ENCODE measurements at places on chromosomes 11 and 22.

DNA sequence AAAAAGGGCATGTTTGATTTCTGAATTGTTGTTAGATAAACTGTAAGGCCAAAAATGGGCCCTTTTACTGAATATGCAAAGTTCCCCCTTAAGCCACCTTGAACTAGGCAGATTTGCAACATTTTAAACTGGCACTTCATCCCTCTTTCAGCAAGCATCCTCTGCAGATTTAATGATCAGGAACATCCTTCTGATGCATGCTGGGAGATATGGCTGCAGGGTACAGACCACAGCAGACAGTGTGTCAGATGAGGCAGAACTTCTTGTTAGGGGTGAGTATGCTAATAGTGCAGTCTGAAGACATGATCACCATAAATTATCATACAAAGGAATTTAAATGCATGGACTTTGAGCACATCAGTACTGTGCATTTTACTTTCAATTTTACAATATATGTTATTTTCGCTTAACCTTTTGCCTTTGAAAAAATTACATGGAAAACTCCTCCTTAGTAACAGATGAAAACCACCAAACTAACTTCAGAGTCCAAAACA, 462.5 kb upstream of the ARHGAP42 start:
- no peak for DNase-seq

DNA sequence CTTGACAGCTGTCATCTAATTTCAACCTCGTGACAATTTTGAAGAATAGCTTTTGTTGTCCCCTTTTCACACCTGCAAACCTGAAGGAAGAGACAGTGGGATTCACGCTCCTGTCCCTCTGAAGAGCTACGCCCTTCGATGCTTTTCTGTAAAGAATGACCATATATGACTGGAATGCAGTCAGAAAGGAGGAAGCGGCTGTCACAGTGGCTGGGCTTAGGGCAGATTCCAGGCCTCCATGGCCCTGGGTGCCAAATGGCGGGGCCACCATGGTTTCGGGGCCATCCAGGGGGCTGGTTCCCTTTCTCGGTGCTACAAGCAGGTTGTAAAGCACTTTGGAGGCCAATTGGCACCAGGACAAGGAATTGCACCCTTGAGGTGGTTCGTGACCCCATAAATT, 22.2 kb upstream of the FGF19 start:
- DNase-seq = no peak

- no peak for DNase-seq
Observed at GRCh38 chr11:122412581-122412980, 242.9 kb upstream of the UBASH3B start.

- no peak for DNase-seq
Observed at GRCh38 chr22:44359496-44360110, 46.9 kb upstream of the SHISAL1 start.

DNA sequence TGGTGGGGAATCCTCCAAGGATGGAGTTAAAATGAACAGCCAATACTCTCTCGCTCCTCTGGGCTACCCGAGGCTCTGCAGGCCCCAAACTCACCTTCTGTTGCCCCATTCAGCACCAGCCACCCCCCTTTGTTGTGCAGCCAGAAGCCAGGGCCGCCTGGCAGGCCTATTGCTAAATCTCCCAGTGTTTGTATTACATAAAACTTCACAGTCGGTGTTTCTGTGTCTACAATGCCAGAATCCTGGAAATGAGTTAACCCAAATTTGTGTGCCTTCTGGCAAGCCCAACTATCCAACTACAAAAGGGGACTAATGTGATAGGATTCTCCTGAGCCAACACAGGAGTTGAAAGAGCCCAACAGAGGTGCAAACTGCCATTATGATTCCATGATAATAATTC, 9.3 kb downstream of the KCNJ5 start:
- DNase-seq = no peak

GRCh38 chr11:85595285-85595884, 31.8 kb downstream of the DLG2 start:
- DNase-seq = no peak

DNA sequence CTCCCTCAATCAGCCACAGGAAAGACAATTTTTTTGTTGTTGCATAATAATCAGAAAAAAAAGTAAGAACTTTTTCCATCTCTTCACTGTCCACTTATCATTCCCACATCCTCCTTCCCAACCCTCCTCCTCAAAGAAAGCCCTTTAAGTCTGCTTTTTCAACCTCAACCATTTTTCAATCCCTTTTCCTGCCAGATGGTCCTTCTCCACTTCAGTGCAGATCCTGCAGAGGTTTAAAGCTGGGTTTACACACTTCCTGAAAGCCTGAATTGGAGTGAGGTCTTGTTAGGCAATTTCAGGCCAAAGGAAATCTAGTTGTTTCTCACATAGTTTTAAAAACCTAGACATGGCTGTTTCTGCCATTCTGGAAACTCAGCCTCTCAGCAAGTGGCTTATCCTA, 78.3 kb downstream of the RPL27A start:
- DNase-seq = no peak

DNA sequence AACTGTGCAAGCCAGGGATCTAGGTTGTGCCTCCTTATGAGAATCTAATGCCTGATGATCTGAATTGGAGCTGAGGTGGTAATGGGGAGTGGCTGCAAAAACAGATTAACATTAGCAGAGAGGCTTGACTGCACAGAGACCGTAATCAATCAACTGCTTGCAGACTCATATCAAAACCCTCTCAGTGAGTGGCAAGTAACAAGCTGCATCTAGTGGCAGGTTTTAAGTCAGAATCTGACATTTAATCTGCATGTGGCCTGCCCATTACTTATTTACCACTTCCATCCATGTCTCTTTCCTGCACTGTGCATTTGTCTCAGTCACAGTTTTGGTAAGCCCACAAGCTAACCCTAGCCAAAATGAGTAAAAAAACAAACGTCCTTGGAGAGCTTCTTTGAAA, 11.2 kb downstream of the C11orf58 start:
- no peak for DNase-seq
